ENCODE measurements at places on chromosomes 13 and 19.

DNA sequence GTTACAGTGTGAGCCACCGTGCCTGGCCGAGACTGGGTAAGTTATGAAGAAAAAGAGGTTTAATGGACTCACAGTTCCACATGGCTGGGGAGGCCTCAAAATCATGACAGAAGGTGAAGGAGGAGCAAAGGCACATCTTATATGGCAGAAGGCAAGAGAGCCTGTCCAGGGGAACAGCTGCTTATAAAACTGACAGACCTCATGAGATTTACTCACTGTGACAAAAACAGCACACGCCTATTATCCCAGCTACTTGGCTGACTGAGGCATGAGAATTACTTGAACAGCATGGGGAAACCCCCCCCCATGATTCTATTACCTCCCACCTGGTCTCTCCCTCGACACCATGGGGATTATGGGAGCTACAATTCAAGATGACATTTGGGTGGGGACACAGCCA lies 23.4 kb upstream of the ZNF561 start:
- no peak for DNase-seq

- DNase-seq = no peak
These were observed 1.5 kb upstream of the IGSF23 start for GRCh38 chr19:44611812-44612295.

DNA sequence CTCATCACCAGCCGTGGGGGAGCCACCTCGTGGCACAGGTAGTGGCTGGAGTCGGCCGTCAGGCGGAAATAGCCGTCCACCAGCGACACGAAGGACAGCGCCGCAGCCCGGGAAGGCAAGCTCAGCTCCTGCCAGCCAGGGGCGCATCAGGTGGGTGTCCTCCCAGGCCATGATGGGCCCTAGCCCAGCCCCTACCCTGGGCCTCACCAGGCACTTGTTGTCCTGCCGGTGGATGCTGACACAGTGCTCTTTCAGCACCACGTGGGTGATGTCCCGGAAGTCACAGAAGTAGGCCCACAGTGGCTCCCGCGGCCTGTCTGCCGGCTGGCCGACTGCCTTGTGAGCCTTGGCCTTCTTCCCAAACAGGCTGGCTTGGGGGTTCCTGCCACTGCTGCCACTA lies 15.7 kb downstream of the TYK2 start:
- DNase-seq = no peak

DNA sequence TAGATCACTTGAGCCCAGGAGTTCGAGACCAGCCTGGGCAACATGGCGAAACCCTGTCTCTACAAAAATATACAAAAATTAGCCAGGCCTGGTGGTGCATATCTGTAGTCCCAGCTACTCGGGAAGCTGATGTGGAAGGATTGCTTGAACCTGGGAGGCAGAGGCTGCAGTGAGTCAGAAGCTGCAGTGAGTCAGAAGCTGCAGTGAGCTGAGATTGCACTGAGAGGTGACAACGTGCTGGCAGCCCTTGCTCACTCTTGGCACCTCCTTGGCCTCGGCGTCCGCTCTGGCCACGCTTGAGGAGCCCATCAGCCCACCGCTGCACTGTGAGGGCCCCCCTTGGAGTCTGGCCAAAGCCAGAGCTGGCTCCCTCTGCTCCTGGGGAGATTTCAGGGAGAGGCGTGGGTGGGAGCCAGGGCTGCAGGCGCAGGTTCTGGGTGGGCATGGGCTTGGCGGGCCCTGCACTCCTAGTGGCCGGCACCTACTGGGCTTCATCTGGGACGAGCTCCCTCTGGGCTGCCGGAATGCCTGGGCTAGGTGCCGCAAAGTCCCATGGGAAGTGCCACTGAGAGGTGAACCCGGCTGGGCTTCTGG lies 39.5 kb upstream of the RPL21 start:
- DNase-seq = no peak

- DNase-seq = no peak
These were observed 116.5 kb downstream of the GPC6 start for GRCh38 chr13:93343097-93343496.

DNA sequence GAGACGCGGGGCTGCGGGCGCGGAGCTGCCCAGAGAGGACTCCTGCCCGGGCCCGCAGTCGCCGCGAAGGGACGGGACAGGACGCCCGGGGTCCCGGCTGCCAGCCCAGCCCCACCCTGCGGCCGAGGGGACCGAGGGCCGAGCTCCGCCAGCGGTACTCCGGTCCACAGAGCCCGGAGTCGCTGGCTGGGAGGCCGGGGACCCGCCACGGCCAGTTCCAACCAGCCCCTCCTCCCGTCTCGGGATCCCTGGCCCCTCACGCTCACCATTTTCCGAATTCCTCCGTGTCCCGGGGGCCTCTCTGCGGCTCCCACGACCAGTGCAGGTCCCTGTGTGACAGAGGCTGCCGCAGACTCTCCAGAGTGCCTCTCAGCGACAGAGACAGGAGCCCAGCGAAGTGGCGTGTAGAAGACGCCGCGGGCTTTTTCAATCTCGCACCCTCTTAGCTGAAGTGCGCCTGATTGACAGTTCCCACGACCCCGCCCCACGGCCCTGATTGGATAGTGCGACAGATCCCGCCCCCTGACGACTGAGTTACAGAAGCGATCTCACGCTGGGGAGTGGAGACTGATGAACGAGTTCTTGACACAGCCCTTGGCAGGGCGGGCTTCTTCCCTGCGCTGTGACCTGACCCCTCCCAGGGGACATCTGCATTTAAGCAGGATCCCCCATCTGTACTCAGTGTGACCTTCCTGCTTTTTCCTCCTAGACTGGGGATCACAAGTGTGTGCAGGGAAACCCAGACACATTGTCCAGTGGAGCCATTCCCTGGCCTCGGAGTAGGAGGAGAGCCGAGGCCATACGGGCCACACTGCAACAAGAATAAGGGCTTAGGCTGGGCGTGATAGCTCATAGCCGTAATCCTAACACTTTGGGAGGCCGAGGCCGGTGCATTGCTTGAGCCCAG lies 44.0 kb downstream of the ZNF823 start:
- peak; percentile 85 for DNase-seq

DNA sequence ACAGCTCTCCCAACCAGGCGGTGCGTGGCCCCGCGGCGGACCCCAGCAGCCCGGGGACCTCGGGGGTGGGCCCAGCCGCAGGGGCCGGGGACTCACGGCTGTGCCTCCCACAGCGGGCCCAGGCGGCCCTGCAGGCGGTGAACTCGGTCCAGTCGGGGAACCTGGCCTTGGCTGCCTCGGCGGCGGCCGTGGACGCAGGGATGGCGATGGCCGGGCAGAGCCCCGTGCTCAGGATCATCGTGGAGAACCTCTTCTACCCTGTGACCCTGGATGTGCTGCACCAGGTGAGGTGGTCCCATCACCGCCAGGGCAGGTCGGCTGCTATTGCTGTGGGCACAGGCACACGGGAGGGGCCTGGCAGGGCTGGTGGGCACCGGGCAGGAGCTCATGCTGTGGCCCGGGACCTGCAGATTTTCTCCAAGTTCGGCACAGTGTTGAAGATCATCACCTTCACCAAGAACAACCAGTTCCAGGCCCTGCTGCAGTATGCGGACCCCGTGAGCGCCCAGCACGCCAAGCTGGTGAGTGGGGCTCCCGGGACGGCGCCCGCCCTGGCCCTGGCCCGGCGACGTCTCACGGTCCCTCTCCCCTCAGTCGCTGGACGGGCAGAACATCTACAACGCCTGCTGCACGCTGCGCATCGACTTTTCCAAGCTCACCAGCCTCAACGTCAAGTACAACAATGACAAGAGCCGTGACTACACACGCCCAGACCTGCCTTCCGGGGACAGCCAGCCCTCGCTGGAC lies 7.3 kb downstream of the PTBP1 start:
- DNase-seq = no peak

- DNase-seq = no peak
These were observed 13.9 kb downstream of the IGLON5 start for GRCh38 chr19:51325161-51325976.

GRCh38 chr13:48505597-48506091 lies 27.2 kb downstream of the RCBTB2 start:
- peak; percentile 95 for DNase-seq

DNA sequence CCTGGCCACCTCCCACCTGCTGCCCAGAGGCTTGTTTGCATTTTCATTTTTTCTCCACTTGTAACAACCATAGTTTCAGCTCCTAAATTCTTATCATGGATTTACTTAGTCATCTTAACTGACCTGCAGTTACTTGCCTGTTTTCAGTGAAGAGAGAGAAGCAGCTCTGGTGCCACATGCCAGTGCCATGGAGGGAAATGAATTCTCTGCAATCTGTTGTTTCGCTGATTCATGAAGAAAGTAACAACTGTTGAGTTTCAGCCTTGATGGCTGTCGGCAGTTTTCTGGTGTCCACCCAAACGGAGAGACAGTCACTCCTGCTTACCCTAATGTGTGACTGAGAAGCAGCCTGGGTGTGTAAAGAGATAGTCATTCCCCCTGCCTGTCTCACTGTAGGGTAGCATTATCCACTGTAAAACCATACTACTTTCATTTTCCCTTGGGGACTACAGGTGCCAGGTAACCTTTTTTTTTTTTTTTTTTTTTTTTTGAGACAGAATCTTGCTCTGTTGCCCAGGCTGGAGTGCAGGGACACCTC lies 116.1 kb downstream of the DNAJC3 start:
- DNase-seq = no peak

DNA sequence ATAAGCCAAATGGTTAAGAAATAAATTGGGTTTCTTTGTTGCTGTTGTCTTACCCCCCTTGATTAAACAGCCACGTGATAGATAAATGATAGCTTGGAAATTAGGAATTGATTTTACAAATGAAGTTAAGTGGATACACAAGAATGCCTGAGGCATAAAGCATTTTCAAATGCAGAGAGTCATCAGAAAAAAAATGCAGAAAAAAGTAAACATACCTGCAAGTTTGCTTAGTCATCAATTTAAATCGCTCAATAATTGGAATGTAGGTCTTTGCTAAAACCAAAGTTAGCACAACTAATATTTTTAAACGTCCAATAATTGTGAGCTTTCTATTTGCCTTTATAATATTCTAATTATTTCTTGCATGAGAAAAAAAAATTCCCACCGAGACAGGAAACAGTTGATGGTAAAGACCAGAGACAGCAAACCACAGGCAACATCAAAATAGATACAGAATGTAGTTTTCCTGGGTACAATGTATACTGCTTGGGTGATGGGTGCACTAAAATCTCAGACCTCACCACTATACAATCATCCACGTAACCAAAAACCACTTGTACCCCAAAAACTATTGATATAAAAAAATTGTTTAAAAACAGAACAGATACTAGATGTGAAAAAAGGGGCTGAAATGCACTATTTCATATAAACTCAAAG lies 924.0 kb downstream of the PCDH9 start:
- no peak for DNase-seq

GRCh38 chr19:7636691-7637373 lies at the start of gene STXBP2:
Gene STXBP2, plus strand, starts transcription at chr19:7637110. Its CDS starts 40 bp downstream, at chr19:7637150.
- peak; percentile 94 for DNase-seq

DNA sequence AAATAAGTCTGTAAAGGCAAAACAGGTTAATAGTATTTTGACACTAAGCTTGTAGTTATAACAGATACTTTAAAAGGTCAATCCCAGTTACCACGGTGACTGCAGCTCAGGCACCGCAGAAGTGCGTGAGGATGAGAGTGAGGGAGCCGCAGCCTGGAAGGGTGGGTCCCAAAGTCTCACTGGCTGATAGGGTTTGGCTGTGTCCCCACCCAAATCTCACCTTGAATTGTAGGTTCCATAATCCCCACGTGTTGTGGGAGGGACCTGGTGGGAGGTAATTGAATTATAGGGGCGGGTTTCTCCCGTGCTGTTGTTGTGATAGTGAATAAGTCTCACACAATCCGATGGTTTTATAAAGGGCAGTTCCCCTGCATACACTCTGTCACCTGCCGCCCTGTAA lies 40.0 kb upstream of the GAS6 start:
- DNase-seq = no peak

- no peak for DNase-seq
These were observed 36.7 kb upstream of the C13orf42 start for GRCh38 chr13:51147732-51148131.

DNA sequence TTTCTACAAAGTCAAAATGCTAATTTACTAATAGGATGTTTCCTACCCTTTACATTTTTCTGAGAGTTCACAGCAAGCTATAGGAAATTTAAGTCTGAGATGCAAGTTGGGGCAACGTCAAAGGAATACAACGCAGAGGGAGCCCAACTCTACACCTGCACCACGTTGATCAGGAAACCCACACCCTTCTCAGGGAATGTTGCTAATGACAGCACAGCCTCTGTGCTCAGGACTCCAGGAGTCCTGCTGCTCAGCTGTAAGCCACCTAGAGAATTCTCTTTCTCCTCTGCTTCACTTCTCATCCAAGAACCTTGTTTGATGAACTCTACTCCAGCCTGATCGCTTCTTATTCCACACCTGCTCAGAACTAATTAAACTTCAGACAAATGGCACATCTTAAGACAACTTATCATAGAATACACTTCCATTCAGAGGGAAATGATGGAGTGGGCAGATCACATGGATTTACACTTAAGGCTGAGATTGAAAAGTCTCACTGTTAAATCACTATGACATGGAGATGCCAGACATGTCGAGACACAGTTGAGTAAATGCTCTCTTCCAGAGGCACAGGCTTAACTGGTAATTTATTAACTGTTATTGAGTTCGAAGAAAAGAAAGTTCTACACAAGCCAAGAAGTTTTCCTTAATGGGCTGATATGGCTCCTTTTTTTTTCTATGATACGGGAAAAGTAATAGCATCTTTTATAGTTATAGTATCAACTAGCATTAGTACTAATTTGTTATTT lies 811.6 kb upstream of the ARGLU1 start:
- no peak for DNase-seq

- no peak for DNase-seq
These were observed 5.1 kb downstream of the NFKBIB start for GRCh38 chr19:38904581-38905539.

DNA sequence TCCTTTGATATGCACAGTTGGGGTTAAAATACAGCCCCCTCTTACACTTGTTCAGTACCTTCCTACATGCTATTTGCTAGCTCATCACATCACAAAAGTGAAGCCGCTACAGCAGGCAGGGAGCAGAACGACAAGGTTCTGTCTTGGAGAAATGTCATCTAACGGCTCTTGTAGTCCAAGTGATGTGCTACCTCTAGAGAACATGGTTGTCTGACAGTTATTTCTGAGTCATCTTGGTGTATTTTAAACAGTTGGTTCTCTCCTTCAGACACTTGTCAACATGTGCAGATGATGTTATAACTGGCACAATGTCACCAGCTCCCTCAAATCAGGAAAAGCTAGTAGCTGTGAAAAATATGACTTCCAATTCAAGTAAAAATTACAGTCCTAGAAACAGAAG lies 865.0 kb downstream of the PCDH9 start:
- no peak for DNase-seq

- DNase-seq = no peak
These were observed 71.0 kb upstream of the SLC15A1 start for GRCh38 chr13:98823442-98823841.
